ENCODE measurements at places on chromosomes 2 and 18.

DNA sequence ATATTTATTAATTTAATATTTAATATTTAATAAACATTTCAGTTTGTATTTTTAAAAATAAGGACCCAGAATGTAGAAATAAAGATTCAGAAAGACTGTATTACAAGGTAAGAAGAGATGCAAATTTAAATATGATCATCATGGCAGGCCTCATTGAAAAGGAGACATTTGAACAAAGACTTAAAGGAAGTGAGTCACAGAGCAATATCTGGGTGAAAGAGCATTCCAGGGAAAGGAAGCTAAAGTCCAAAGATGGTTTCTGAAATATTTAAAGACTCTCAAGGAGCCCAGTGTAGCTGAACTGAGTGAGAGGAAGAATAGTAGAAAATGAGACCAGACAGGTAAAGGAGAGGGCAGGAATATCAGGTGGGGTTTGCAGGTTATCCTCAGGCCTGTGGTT, 5.9 kb downstream of the SCYGR4 start:
- no peak for DNase-seq

- no peak for DNase-seq
Observed at GRCh38 chr2:106137731-106138521, 56.2 kb downstream of the UXS1 start.

- DNase-seq = no peak
Observed at GRCh38 chr18:50790241-50790640, 29.6 kb downstream of the MRO start.

GRCh38 chr2:126707941-126708340, 52.0 kb downstream of the GYPC start:
- no peak for DNase-seq

DNA sequence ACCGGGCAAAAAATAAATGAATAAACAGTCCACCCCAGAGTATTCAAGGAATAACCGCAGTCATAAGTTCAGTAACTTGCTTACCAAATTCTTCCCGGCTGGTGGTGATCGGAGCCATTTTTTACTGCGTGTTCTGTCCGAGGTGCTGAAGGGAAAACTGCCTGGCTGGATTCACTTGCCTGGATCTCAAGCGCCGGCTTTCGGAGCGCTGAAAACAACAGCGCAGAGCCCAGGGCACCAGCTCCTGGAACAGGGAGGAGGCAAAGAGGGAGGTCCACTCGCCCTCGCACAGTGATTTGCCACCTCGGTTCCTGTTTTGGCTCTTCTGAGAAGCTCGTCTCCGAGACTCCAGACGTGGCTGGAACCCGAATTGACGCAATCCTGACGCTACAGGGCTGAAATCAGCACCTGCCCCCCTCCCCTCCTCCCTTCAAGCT, at the start of gene SYT4:
Gene SYT4 (minus strand): TSS at position 327 of the 437 bp plus-strand sequence. CDS start 209 bp downstream, at position 118.
- DNase-seq = peak; percentile 75

- no peak for DNase-seq
Observed at GRCh38 chr18:75141734-75142133, 67.2 kb downstream of the PTGR3 start.

DNA sequence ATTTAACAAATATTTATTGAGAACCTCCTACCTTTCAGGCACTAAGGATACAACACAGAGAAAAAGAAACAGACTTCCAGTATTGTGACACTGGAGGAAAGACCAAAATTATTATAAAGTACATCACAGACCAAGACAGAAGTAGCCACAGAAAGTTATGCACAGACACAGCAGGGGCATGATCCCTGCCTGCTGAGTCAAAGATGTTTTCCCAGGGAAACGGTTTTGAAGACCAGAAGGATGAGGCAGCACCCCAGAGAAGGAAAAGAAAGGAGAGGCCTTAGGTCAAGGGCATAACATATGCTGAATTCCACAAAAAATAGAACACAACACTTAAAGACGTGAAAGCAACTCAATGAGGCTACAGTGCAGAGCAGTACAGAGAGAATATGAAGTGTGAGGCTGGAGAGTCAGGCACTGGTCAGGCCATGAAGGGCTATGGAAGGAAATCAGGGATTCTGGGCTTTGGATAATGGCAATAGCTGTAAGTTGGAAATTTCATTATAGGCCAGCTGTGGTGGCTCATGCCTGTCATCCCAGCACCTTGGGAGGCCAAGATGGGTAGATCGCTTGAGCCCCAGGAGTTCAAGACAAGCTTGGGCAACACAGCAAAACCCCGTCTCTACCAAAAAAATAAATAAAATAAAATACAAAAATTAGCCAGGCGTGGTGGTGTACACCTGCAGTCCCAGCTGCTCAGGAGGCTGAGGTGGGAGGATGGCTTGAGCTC, 8.2 kb downstream of the ADAM17 start:
- no peak for DNase-seq
